Stimulated activated CD4-positive, alpha-beta T cell treated with anti-CD3 and anti-CD28 coated beads, TNF-alpha, amount 100 ng/mL, for 1 hour (primary cell): ENCODE measurements at places on chromosomes 3 and 15.

DNA sequence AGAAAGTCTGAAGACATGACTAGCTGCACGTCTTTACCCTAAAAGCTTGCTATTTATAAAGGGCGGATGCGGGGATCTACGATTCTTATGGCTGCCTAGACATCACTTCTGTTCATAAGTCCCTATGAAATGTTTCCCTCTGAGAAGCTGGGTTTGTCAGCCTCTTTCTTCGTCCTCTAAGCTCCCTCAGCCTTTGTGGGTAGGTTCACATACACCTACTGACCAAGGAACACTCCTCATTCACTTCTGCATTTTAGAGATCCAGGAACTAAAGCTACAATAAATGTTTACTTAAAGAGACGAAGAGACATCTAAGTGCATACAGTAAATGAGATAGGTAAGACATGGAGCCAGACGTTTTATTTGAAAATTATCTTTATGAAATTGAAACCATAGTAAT is 16.7 kb upstream of the RAMAC start:
- DNase-seq, result no peak

GRCh38 chr15:37733628-37734027 is 200.8 kb upstream of the TMCO5A start:
- no peak for DNase-seq

GRCh38 chr3:39972508-39972907 is 163.1 kb downstream of the MYRIP start:
- DNase-seq, result no peak

DNA sequence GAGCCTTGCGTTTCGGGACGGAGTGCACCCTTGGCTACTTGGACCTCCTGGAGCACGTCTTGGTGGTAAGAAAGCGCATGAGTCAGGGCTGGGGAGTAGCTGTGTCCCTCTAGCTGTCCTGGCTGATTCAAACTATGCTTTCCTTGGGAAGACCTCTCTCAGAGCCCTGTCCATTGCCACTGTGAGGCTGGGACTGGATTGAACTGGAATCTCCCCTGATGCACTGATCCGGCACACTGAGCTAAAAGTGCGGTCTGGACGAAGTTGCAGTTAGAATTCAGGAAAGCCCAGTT is 232.6 kb upstream of the TPM1 start:
- DNase-seq, result no peak

GRCh38 chr3:73326396-73326795 is 264.9 kb downstream of the EBLN2 start:
- DNase-seq, result no peak

DNA sequence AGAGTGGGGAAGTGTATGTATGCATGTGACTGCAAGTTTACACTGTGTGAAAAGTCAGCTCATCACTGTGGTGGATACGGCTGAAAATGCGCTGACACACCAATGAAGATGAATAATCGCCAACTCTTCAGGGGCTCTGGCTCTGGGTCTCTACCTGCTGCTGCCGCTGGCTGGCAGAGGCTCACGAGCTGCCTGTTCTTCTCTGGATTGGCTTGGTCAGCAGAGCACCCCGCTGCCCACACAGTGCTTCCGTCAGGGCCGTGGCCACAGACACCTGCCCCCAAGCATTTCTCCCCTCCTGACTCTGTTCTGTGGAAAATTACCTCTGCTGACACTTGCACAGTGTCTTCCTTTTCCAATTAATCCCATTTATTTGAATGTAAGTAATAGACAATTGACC is 215.5 kb downstream of the GAP43 start:
- DNase-seq, result no peak

- DNase-seq, result no peak
Measured at GRCh38 chr3:14267976-14268375, 89.4 kb downstream of the LSM3 start.

GRCh38 chr3:20700714-20701113 is 514.7 kb upstream of the SGO1 start:
- no peak for DNase-seq

- DNase-seq, result no peak
Measured at GRCh38 chr15:96354731-96355567, 24.4 kb downstream of the NR2F2 start.

DNA sequence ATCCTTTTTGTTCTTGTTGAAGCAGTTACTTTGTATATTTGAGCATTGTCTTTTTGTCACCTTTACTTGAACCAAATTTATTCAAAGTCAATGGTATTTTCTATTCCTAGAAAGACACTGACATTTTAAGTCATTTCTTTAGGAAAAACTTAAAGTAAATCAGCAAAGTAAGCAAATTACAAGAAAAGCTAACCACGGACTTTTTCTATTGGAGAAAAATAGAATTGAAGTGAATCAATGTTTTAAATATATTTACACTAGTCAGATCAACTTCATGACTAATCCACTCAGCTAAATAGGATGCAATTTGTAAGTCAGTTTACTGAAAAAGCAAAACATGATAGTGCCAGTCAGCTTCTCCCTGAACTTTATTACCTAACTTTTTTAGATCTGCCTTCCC is 733.8 kb upstream of the ALCAM start:
- no peak for DNase-seq

GRCh38 chr3:149180057-149180573 is 41.5 kb downstream of the CP start:
- no peak for DNase-seq

GRCh38 chr3:31621314-31621713 is 88.6 kb downstream of the STT3B start:
- no peak for DNase-seq

GRCh38 chr3:44931791-44932190 is 44.2 kb downstream of the ZDHHC3 start:
- no peak for DNase-seq

DNA sequence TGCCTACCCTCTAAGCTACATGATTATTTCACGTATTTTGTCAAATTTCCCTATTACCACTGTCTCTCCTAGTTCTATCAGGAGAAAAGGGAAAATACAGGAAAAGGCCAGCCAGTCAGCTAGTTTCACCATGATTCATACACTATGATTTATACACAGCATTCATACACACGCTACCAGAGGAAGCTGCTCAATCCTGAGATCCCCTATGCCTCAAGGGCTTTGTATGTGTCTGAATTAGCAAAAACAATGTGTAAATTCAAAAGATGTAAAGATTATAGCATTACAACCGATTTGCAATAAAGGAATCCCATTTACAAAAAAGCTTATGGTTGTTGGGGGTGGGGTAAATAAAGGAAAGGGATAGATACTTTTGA is 3.1 kb upstream of the ACKR4 start:
- no peak for DNase-seq

DNA sequence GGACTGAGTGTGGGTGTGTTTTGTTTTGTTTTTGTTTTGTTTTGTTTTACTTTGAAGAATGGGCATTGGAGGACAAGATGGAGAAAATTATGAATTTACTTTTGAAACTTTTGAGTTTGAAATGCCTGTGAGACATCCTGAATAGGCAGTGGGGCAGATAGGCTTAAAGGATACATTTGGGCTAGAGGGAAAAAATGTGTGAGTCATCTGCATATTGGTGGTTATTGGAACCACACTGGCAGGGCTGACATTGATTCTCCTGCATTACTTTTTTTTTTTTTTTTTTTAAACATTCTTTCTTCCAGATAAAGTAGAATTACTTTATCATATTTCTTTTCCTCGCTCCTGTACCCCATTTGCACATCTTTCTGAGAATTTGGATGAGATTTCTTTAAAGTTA is 56.1 kb downstream of the CALML4 start:
- DNase-seq, result no peak

- DNase-seq, result no peak
Measured at GRCh38 chr3:27325419-27325818, 43.8 kb downstream of the NEK10 start.

DNA sequence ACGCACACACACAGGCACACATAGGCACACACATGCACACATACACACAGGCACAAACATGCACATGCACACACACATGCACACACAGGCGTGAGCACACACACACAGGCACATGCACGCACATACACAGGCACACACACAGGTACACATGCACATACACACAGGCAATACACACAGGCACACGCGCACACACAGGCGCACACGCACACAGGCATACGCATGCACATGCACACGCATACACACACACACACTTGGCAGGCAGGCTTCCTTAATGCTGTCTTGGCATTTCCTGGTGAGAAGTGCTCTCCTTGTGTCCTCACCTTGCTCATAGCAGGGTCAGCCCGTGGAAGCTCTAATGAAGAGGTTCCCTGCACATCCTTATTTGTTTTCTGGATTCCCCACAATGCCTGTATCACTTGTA is 8.4 kb upstream of the SLCO2A1 start:
- DNase-seq, result no peak

- DNase-seq, result no peak
Measured at GRCh38 chr3:148002705-148003205, 593.6 kb downstream of the ZIC1 start.
